ENCODE measurements at places on chromosomes 4 and X.

DNA sequence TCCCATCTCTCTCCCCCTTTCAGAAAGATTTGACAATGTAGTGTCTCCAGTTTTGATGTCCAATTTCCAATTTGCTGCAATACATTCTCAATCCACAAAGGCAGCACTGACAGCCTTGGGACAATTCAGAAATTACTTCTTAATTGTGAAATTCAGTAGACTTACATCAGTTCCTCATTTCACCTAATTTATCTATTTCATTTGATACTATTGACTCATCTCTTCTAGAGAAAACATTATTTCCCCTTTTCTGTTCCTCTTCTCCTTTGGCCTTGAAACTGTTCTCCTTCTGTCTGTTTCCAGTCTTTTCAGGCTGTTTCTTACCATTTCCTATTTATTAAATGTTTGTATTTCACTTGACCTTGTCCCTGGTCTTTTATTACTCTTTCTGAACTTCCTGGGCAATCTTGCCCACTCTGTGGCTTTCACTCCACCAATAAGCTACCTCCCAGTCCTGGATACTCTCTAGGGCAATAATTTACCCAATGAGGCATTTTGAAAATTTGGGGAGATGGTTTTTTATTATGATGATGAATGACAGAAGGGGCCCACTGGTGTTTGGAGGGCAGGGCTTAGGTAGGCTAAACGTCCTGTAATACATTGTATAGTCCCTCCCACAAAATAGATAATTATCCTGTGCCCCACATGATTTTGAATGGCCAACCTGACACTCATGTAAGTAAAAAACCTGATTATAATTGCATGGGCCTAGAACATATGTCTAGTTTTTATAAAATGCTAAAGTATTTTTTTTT is 498.0 kb upstream of the BOD1L1 start:
- H3K4me1 ChIP-seq, result no peaks in the 10 kb centered on the region
- H3K27me3 ChIP-seq, result no peaks in the 10 kb centered on the region
- no peak overlapping the region for H3K27ac ChIP-seq
- H3K4me3 ChIP-seq, result no peak overlapping the region
- no peaks in the 10 kb centered on the region for H3K36me3 ChIP-seq

DNA sequence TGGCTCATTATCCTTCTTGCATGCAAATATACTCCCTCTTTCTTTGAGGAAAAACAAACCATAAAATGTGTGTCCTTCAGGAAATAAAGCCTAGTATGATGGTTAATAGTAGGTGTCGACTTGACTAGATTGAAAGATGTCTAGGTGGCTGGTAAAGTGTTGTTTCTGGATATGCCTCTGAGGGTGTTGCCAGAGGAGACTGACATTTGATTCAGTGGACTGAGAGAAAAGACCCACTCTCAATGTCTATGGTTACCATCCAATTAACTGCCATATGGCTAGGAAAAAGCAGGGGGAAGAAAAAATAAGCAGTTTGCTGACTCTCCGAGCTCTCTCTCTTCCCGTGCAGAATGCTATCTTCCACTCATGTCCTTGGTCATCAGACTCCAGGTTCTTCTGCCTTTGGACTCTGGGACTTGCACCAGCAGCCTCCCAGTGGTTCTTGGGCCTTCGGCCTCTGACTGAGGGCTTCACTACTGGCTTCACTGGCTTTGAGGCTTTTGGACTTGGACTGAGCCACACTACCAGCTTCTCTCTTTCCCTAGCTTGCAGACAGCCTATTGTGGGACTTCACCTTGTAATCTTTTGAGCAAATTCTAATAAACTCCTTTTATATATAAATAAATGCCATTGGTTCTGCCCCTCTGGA is 532.1 kb upstream of the HTR2C start:
- H3K27me3 ChIP-seq, result no peaks in the 10 kb centered on the region
- no peak overlapping the region for H3K4me3 ChIP-seq
- H3K36me3 ChIP-seq, result no peaks in the 10 kb centered on the region
- no peak for DNase-seq

DNA sequence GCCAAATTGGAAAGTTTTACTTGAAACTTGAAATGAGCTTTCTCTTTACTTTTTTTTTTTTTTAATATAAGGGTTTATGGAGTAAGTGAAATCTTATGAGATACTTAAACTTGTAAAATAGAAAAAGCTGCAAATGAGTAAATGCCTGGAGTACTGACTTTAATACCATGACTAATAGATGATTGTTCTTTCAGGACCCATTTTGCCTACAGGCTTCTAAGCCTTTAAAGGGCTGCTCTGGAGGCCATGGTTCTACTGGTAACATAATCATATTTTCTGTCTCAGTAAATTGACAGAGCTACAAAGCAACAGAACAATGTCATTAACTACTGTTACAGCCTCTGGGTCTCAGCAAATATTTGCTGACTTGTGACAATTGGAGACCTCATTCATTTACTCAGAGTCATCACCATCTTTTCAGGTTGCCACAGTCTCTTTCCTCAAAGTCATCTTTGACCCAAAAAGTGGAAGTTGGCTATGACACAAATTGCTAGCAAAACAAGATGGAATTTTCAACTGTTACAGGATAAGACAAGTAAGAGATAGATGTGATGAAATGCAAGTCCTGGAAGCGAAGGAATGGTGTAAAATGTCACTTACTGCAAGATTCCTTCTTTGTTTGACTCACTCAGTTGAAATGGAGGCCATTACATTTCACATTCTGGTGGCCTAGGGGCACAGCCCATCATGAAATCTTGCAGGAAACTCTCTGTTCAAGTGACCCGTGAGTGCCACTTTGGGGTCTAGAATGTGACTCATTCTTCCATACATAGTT is 132.7 kb downstream of the BTC start:
- H3K4me3 ChIP-seq, result no peak overlapping the region
- no peak for DNase-seq
- H3K27ac ChIP-seq, result no peak overlapping the region
- H3K36me3 ChIP-seq, result no peaks in the 10 kb centered on the region
- no peaks in the 10 kb centered on the region for H3K27me3 ChIP-seq

DNA sequence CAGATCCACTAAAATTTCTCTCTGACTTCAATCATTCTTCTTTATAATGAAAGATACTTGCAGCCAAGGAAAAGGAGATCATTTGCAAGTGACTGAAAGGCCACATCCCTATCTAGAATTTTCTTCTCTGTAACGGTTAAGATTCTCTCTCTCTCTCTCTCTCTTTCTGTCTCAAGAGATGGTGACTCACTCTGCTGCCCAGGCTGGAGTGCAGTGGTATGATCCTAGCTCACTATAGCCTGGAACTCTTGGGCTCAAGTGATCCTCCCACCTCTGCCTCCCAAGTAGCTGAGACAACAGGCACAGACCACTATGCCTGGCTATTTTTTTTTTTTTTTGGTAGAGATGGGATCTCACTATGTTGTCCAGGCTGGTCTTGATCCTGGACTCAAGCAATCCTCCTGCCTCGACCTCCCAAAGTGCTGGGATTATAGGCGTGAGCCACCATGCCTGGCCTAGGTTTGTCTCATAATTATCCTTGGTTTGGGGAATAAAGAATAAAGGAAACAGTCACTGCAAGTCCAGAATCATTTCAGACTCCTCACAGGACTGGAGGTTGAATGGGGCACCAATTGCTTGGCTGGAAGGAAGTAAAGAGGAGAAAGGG is 33.3 kb upstream of the GALNT7 start:
- no peaks in the 10 kb centered on the region for H3K36me3 ChIP-seq
- H3K4me1 ChIP-seq, result no peaks in the 10 kb centered on the region
- H3K27me3 ChIP-seq, result no peaks in the 10 kb centered on the region

GRCh38 chr4:60129740-60130139 is 1070.4 kb upstream of the ADGRL3 start:
- no peak for DNase-seq
- H3K27ac ChIP-seq, result no peak overlapping the region
- no peak overlapping the region for H3K4me3 ChIP-seq
- no peaks in the 10 kb centered on the region for H3K4me1 ChIP-seq
- no peaks in the 10 kb centered on the region for H3K36me3 ChIP-seq
- H3K27me3 ChIP-seq, result no peaks in the 10 kb centered on the region

GRCh38 chr4:140252742-140253555 is 99.0 kb upstream of the MAML3 start:
- H3K27me3 ChIP-seq, result no peaks in the 10 kb centered on the region
- peaks cover 23% of the 10 kb centered on the region for H3K4me1 ChIP-seq
- H3K27ac ChIP-seq, result peak overlapping the region; percentile 75
- H3K4me3 ChIP-seq, result peak overlapping the region; percentile 75

DNA sequence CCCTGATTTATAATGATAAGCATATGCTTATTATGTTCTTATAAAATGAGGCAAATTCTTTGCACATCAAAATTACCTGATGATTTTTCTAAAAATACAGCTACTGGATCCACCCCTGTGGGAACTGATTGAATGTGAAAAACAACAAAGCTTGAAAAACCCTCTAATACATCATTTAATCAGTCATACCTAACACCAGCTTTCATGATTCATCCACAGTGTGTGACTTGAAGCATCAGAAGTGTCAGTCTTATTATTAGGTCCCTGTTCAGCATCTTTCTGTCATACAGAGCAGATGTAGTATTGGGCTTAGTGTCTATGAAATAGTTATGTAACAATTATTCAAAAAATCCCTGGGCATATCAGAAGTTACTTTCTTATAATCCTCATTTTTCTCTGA is 671.3 kb upstream of the GALNT7 start:
- no peak for DNase-seq
- no peaks in the 10 kb centered on the region for H3K4me1 ChIP-seq
- no peak overlapping the region for H3K27ac ChIP-seq
- H3K27me3 ChIP-seq, result no peaks in the 10 kb centered on the region

- H3K36me3 ChIP-seq, result no peaks in the 10 kb centered on the region
- H3K4me3 ChIP-seq, result no peak overlapping the region
- no peak for DNase-seq
Observed at GRCh38 chr4:44761306-44761705, 35.0 kb upstream of the GNPDA2 start.

- H3K4me1 ChIP-seq, result no peaks in the 10 kb centered on the region
- no peak overlapping the region for H3K4me3 ChIP-seq
- no peaks in the 10 kb centered on the region for H3K36me3 ChIP-seq
- H3K27ac ChIP-seq, result no peak overlapping the region
- no peak for DNase-seq
Observed at GRCh38 chr4:115972967-115973366, 859.5 kb upstream of the NDST4 start.

- no peaks in the 10 kb centered on the region for H3K27me3 ChIP-seq
- no peak overlapping the region for H3K27ac ChIP-seq
- DNase-seq, result no peak
- H3K4me1 ChIP-seq, result peaks cover 33% of the 10 kb centered on the region
- no peaks in the 10 kb centered on the region for H3K36me3 ChIP-seq
Observed at GRCh38 chr4:71237641-71238040, 101.2 kb upstream of the SLC4A4 start.

GRCh38 chr4:28822163-28822562 is 1898.0 kb upstream of the PCDH7 start:
- no peak overlapping the region for H3K4me3 ChIP-seq
- no peaks in the 10 kb centered on the region for H3K36me3 ChIP-seq
- no peak overlapping the region for H3K27ac ChIP-seq
- no peaks in the 10 kb centered on the region for H3K4me1 ChIP-seq
- H3K27me3 ChIP-seq, result no peaks in the 10 kb centered on the region
- DNase-seq, result no peak

DNA sequence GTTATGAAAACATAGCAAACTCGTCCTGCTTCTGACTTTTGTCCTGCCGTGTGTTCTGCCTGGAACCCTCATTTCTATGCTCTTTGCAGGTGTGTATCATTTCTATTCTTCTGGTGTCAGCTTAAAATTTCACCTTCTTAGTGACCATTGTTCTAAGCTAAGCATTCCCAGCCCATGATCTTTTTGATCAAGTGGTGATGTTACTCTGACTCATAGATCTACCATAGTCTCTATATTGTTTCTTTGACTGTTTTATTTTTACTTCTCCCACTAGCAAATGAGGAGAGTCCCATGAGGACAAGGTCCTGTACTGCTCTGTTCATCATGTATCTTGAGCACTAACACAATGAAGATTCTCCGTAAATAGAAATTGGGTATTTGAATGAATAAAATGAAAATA is 14.1 kb upstream of the CXCL6 start:
- H3K4me3 ChIP-seq, result no peak overlapping the region
- no peak overlapping the region for H3K27ac ChIP-seq
- H3K27me3 ChIP-seq, result no peaks in the 10 kb centered on the region
- no peaks in the 10 kb centered on the region for H3K36me3 ChIP-seq
- no peaks in the 10 kb centered on the region for H3K4me1 ChIP-seq

- no peaks in the 10 kb centered on the region for H3K27me3 ChIP-seq
- H3K4me3 ChIP-seq, result no peak overlapping the region
- no peaks in the 10 kb centered on the region for H3K4me1 ChIP-seq
- no peaks in the 10 kb centered on the region for H3K36me3 ChIP-seq
- H3K27ac ChIP-seq, result no peak overlapping the region
- DNase-seq, result no peak
Observed at GRCh38 chr4:31655328-31655727, 935.2 kb downstream of the PCDH7 start.

DNA sequence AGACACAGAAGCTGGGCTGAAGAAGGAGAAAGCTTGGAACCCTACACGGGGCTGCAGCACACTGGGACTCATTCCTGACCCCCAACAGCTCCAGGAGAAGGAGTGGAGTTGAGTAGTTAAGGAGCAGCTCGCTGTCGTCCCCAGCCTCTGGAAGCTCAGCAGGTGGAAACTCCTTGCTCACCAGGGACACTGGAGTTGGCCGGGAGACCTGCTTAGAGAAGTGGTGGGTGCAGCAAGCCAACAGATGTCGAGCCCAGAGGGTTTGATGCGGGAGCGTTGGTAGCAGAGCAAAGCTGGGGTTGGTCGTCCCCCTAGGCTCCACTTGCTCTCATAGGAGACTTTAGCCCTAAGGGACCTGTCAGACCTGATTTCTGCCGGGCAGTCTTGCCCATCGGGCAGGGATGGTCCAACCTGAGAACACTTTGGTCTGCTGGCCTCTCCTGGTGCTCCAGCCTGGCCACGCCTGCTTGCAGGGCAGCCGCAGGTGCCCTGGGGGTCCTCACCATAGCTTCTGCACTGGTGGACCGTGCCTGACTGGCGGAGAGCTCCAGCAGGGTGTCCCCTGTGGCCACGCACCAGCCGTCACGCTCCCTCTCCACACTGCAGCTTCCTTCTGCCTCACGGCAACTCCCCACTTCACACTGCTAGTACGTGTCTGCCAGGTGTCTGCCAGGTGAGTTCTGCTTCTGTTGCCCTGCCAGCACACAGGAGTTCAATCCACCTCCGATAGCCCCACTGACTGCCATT is 353.7 kb downstream of the GASK1B start:
- DNase-seq, result no peak
- no peak overlapping the region for H3K4me3 ChIP-seq
- no peaks in the 10 kb centered on the region for H3K27me3 ChIP-seq

DNA sequence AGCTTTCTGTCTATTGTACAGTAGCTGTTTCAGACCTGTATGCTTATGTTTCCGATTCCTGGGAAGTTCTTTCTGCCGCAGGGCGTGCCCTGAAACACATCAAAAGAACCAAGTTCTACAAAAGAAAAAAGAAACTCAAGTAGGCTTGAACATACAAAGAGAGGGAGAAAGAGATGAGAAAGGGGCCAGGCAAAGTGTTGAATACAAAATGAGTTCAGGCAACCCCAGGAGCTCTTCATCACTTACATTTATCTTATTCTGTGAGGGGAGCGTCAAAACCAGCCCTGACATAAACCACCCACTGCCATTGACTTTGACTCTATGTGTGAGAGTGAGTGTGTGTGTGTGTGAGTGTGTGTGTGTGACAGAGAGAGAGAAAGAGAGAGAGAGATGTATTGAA is 26.5 kb upstream of the ATOH1 start:
- no peak overlapping the region for H3K27ac ChIP-seq
- H3K4me3 ChIP-seq, result no peak overlapping the region
- no peak for DNase-seq
- no peaks in the 10 kb centered on the region for H3K27me3 ChIP-seq
- no peaks in the 10 kb centered on the region for H3K4me1 ChIP-seq

- H3K36me3 ChIP-seq, result no peaks in the 10 kb centered on the region
- no peaks in the 10 kb centered on the region for H3K4me1 ChIP-seq
- no peaks in the 10 kb centered on the region for H3K27me3 ChIP-seq
- no peak for DNase-seq
- H3K4me3 ChIP-seq, result no peak overlapping the region
Observed at GRCh38 chr4:125527681-125528080, 212.9 kb downstream of the FAT4 start.
